T-helper 9 cell (primary cell): ENCODE measurements at places on chromosomes 16 and 17.

DNA sequence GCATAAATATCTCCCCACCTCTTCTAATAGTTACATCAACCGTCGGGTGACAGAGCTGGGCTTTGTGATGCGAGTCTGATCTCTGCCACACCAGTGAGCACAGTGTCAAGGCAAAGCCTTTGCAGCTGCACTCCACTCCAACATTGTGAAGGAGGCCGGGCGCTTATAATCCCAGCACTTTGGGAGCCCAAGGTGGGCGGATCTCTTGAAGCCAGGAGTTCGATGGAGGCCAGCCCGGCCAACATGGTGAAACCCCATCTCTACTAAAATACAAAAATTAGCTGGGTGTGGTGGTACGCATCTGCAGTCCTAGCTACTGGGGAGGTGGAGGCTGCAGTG lies 18.9 kb downstream of the CYB5D2 start:
- DNase-seq = no peak

GRCh38 chr17:55434721-55435120 lies 13.1 kb upstream of the MMD start:
- no peak for DNase-seq

GRCh38 chr17:44918006-44918405 lies 2.7 kb upstream of the GFAP start:
- no peak for DNase-seq

- no peak for DNase-seq
Measured at GRCh38 chr17:74332017-74332650, 6.1 kb downstream of the KIF19 start.

DNA sequence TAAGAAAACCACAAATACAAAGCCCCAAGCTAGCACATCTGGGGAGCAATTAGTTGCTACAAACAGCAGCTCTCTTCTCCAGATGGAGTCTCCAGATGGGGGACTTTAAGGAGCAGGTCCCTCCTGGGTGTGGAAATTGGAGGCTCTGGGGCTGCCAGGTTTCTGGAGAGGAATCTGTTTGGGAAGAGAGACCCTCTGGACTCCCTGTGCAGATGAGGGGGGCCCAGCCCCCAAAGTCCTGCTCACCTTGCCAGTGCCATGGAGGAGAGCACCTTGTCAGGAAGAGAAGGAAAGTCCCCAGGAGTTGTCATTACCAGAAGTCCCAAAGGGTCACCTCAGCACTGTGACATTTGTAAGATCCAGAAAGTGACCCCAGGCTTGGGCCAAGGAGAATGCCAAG lies 14.8 kb downstream of the TEKT5 start:
- DNase-seq = no peak

DNA sequence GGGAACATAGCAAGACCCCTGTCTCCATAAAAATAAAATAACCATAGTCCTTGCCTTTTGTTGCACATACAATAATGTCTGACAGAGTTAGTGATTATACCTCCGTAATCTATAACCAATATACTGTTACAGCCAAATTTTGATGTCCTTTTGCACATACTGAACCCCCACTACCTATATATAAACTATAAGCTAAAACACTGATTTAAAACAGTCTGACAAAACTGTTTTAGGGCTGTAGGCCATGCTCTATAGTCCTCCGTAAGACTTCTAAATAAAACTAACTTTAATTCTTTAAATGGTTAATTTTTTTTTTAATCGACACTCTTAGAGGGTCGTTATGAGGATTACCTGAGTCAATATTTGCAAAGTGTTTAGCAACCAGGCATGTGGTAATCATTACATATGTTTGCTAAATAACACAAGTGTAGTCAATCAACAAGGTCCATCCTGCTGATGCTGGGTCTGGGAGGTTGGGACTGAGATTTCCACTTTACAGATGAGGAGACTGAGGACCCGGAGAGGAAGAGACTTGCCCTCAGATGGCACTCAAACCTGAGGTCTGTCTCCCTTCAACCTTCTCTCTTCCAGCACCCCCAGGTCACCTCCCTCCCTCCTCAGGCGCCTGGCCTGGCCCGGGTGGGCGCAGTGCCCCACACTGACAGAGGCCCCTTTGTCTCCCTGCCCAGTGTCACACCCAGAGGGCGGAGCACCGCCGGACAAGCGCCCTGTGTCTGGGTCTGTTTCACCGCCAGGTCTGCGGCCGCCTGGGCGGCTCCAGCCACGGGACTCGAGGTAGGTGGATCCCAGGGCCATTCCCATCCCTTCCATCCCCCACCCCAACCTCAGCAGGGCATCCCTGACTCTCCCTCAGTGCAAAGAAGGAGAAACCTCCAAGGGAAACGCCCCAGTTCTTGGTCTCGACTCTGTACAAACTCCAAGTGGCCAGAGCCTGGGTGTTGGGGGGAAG lies 10.3 kb downstream of the ZNF385C start:
- no peak for DNase-seq

DNA sequence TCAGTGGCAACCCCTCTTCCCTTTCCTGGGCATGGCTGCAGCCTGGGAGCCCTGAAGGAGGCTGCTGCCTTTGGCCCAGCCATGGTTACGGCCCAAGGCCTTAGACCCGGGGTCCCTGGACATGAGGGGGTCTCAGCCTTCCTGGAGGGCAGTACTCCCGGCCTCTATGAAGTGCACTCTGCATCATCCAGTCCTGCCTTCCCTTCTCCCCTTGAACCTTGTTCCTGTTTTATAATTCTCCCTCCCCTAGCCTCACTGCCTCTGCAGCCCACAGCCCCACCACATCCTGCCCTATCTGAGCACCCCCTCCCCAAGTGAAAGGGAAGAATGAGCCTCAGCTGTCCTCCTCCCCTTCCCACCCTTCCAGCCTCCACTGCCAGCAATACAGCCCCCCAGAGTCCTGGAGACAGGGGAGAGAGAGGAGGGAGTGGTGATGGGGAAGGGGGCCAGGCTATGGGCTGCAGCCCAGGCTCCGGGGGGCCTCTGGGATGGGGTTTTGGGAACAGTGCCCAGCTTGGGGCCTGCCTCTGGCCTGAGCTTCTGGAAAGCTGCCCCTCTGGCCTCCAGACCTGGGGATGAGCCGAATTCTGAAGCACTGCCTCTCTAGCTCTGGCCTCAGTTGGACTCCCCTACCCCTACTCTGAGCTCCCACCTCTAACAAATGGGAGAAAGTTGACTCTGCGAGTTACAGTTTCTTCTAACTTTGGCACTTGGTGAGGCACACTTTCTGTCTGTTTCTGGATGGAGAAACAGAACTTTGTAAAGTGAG lies 7.6 kb downstream of the CCR7 start:
- DNase-seq = no peak

DNA sequence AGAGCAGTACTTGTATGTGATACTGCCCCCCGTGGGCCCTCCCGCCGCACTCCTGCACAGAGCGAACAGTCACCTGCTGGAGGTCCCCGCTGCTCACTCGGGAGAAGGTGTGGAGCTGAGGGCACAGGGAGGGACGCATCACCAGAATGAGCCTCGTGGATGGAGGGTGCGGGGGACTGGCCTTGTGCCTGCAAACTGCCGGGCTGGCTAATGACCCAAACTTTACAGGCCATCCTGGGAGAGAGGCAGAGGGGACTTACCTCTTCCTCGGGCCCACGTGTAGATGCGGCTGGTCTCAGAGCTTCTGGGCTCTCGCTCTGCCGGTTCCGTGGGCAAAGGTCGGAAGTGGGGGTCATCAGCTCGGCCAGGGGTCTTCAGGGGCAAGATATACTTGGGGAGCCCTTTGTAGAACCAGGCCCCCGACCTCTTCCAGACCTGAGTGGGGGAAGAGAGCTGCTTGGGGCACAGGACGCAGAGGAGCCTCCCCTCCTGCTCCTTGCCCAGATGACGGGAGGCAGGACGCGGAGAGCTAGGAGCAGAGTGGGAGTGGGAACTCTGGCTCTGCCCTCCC lies 65.5 kb upstream of the DOC2B start:
- DNase-seq = no peak

- DNase-seq = no peak
Measured at GRCh38 chr16:1788095-1788707, 5.3 kb downstream of the IGFALS start.

DNA sequence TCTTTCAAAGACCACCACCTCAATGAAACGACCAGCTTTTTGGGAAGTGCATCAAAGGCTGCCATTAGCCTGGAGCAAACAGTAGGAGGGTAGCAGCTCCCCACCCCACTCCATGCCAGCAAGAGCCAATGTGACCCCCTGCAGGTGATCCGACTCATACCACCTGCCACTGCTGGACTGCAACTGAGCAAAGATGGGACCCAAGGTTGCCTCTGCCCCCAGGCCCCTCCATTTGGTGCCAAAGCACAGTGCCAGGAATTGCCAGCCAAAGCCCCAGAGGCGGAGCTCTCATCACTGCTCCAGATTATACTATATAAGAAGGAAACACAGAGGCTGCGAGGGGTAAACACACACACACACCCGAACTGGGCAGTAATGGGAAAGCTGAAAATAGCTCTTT lies 8.3 kb downstream of the PITPNM3 start:
- no peak for DNase-seq

GRCh38 chr16:77220427-77220826 lies 21.2 kb downstream of the SYCE1L start:
- no peak for DNase-seq

DNA sequence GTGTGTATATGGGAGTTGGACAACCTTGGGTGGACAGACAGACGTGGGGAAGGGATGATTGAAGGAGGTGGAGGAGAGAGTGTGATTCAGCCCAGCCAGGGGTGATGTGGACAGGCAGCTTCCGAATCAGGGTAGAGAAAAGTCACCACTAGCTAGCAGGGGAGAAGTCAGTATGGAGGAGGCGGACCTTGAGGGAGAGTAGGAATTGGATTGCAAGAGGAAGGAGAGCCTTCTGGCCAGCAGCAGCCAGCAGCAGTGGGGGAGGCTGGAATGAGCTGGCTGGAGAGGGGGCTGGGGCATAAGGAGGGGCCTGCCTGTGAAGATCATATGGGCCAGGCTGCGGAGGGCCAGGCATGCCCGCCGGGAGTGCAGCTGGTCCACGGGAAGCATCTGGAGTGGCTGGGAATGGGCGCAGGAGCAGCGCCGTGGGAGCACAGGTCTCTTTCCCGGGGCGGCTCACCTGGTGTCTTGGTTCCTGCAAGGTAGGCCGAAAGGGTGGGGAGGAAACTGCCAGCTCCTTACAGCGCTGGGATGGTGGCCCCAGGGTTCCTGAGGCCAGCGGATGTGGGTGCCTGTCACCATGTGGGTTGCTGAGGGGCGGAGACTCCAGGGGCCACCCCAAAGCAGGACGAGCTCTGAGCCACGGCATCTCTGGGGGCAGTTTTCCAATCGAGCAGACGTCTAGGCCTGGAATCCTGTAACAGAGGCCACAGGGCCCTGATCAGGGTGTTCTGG lies 235.3 kb downstream of the SEC14L1 start:
- DNase-seq = peak; percentile 55

DNA sequence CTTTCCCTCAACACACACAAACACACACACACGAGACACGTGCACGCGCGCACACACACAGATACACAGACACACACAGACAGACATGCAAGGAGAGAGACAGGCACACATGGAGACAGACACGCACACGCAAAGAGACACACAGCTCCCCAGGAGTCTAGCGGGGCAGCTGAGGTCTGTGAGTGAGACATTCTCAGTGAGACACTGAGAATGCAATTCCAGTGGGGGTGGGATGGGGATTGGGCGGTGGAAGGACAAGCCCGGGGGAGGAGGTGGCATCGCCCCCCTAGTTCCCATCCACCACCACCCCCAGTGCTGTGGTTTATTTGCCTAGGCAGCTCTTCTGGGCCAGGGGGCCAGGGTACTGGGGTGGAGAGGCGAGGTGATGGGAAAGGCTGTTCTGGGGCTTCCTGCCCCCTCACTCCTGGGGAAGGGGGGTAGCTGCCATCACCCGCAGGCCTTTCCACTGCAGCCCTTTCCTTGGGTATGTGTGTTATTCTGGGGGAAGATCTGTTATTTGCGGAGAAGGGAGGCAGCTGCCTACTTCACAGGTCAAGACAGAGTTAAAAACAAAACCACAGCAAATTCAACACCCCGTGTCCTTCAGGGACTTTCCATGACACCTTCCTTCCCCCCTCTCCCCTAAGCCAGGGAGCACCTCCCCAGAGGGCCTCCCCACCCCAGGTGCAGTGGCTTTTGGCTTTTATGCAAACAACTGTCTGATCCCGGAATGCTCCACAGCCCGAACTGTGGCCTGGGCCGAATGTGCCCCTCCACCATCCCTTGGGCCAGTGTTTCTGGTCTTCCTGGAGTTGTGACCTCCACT lies 18.0 kb downstream of the GRB7 start:
- DNase-seq = peak; percentile 49

GRCh38 chr16:85521552-85522307 lies 91.4 kb upstream of the GSE1 start:
- no peak for DNase-seq

- DNase-seq = peak; percentile 16
Measured at GRCh38 chr16:71421911-71422310, 19.9 kb downstream of the TLE7 start.

DNA sequence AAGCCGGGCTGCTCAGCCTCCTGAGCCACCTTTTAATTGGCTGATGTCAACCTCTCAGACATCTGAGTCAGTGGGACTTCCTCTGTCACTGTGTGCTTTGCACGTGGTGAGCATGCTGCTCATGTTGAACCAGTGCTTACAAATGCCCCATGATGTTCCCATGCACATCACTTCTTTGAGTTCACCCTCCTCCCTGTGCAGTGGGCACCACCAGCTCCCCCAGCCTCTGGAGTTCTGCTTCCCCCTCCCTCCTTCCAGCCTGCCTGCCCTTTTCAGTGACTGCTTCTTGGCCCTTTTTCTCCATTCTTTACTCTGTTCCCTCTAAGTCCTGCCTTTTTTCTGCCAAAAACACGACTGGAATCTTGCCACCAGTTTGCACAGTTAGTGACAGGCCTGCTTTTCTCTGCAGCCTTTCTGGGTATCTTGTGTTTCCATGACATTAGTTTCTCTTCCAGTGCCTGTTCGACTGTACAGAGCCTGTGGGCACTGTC lies 41.6 kb downstream of the USP10 start:
- DNase-seq = no peak

DNA sequence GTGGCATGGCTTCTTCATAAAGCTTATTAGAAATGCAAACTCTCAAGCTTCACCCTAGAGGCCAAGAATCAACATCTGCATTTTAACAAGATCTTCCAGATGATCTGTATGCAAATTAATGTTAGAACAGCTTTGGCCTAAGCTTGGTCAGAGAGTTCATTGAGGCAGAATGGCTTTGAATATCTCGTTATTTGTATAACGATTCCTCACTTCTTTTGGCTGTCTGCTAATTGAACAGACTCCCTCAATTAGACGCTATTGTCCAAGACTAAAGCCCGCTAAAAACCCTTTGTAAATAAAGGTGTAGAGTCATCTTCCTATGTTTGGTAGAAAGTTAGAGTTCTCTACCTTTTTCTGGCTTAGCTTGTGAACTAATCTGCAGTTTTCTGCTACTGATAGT lies 1453.7 kb downstream of the CDH8 start:
- DNase-seq = no peak

GRCh38 chr16:83915081-83915480 lies 16.2 kb downstream of the MLYCD start:
- DNase-seq = no peak
